ENCODE measurements at places on chromosomes 7 and 10. TPM values are rescaled to one million over a fixed set of nuclear protein-coding genes. Genes with fewer than 3 reads are reported as not detected.

GRCh38 chr7:133815611-133816210, 311.4 kb upstream of the LRGUK start:
- DNase-seq: no peak

DNA sequence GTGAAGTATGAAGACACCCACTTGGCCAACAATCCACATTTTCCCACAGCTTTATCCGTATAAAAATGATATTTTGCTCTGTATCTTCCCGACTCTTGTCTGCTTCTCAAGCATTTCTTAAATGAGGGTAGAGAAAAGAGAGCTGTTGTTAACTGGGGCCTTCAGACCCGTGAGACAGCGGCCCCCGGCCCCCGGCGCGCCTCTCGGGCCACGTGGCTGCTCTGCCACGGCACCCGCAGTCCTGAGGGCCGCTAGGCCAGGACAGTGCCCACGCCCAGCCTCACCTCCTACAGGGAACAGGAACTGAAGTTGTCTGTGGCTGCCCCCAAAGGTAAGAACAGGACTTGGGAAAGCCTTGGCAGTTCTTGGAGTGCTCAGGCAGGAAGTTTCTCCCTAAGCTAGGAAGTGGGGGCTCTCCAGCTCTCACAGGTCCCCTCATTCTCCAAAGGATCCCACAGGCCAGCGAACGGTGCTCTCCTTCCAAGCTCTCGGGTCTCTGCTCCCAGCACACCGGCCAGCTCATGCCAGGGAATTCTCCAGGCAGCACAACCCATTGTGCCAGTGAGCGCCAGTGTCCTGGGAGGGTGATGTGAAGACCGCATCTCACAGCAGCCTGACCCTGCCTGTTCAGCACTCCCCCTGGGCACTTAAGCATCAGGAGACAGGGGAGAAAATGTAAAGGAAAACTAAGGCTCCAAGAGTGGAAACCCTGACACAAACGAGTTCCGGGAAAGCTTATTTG, 230.3 kb upstream of the PFKP start:
- no peak for DNase-seq

DNA sequence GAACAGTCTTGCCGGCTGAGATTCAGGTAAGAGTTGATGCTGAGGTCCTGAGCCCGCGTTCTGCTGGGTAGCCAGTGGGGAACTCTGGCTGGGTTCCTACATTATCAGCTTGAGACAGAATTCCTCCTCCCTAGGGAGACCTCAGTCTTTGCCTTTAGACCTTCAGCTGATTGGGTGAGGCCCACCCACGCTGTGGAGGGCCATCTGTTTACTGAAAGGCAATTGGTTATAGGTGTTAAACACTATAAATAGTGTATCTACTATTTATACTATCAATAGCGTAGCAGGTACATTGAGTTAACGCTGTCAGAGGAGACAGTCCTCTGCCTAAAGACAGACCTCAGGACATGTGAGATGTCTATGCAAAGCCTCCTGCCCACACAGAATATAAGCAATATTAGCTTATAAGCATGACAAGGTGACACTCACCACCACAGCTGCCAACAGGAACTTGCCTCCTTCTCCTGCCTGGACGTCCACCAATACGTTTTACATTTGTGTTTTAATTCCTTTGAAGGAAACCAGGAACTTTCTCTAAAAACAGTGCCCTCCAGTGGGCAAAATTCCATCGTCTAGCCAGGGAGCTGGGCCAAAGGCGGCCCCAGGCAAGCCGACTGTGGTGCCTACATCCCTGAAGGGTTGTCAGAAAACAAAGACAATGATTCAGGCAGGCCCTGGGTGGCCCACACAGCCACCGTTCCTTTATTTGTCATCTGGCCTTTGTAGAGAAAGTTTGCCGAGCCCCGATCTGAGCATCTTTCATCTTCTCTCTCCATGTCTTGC, 58.8 kb downstream of the INSIG1 start:
- DNase-seq: no peak

DNA sequence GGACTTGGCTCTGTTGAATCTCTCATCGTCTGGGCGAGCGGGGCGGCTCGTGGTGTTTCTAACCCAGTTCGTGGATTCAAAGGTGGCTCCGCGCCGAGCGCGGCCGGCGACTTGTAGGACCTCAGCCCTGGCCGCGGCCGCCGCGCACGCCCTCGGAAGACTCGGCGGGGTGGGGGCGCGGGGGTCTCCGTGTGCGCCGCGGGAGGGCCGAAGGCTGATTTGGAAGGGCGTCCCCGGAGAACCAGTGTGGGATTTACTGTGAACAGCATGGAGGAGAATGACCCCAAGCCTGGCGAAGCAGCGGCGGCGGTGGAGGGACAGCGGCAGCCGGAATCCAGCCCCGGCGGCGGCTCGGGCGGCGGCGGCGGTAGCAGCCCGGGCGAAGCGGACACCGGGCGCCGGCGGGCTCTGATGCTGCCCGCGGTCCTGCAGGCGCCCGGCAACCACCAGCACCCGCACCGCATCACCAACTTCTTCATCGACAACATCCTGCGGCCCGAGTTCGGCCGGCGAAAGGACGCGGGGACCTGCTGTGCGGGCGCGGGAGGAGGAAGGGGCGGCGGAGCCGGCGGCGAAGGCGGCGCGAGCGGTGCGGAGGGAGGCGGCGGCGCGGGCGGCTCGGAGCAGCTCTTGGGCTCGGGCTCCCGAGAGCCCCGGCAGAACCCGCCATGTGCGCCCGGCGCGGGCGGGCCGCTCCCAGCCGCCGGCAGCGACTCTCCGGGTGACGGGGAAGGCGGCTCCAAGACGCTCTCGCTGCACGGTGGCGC, at the start of gene EN2:
EN2 (plus strand) TSS at position 19 of the 767 bp plus-strand sequence; CDS start at position 268, 249 bp downstream.
- no peak for DNase-seq

- no peak for DNase-seq
These were observed 23.7 kb downstream of the ATAD1 start for GRCh38 chr10:87794285-87794684.

- DNase-seq: no peak
These were observed 263.8 kb upstream of the ZNF32 start for GRCh38 chr10:43912469-43912868.

GRCh38 chr7:23662124-23662983, 17.6 kb upstream of the FAM221A start:
- DNase-seq: no peak

DNA sequence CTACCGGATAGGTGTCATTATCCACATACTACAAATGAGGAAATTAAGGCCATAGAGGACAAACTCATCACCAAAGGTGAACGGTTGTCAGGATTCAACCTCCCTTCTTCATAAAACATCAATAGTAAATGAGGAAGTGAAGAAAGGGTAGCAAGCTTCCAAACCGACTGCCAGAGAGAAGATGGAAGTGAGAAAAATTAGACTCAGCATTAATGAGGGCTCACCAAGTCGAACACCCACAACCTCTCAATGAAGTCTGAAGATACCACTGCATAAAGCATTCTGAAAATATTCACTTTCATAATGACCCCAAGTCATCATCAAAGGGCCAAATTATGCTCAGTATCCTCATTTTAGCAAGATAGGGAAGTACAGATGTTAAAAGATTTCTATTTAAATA, 29.6 kb downstream of the ABCB4 start:
- DNase-seq: no peak

DNA sequence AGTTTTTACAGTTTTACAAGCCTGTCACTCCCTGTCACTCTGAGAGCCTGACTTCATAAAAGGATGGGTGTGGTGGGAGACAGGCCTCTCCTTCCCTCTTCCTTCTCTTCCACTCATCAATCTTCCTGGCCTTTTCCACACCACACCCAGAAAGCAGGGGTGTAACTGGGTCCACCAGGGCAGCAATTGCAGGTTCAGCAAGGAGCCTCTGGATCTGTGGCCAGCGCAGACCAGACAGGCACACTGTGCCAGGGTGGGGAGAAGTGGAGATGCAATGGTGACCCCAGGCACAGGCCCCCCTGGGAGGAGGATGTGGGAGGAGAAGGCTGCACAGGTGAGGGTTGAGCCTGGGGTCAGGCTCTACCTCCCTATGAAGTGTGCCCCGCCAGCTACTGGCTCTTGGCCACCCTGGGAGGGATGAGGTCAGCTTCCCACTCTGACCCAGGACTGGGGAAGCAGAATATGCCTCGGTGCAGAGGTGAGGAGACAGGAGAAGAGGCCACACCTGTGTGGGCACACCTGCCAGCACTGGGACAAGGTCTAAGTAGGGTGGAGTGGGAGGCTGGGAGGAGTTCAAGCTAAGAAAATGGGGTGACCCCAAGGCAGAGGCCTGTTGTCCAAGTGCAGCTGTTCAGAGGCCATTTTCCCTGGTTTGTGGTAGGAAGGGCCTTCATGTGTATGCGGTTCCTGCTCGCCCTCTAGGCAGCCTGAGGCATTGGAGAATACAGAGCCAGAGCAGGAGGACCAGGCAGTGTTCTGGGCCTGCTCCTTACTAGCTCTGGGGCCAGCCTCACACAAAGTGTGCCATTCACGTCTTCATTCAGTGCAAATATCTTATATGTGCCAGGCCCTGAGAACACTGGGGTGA, 20.2 kb upstream of the TMEM72 start:
- DNase-seq: no peak

GRCh38 chr7:84654273-84654672, 459.7 kb upstream of the SEMA3A start:
- DNase-seq: no peak

DNA sequence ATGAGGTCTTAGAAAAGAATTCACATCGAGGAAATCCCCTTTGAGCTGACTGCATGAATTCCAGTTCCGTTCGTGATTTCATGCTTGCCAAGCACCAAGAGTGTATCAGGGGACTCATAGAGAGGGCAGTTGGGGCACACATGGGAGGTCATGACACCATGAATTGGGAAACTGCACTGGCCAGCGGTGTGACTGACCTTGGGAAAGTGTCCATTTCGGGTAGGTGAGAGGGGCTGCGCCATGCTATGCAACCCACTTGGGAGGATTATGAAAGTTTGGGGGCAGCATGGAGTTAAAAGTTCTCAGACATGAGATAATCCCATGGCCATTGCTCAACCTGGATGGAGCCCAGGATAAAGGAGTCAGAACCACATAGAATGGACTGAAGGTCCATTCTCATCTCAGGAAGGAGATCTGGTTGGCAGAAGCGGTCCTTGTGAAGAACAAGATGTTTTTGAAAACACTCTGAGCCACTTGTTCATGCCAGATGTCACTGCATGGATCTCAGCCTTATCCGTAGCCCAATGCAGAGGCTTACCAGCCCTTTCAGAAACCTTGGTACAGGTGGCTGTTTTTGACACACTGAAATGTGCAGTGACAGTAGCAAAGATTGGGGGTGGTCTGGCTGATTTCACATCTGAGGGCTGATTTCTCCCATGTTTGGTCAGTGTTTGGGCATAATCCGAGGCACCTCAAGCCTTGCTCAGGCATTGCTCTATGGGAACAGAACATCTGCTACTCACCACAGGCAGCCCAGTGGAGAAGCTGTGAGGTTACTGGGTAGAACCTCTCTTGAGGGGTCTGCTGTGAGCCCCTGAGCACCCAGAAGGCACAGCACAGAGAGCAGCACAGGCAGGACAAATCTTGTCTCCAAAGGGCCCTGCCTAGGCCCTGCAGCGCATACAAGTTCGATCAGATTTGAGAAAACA, 252.3 kb downstream of the CXCL12 start:
- no peak for DNase-seq

GRCh38 chr7:85191383-85191782, 4.5 kb upstream of the SEMA3D start:
- DNase-seq: no peak

GRCh38 chr10:102917314-102917961, 656 bp upstream of the CNNM2 start:
- no peak for DNase-seq

Gene SAP25
- total RNA-seq: not detected

Gene MRLN
- not detected for total RNA-seq

Gene CYP3A5
- total RNA-seq: 0.75 TPM

Gene AGAP9
- 7.1 TPM for total RNA-seq

Gene VSIR
- 8.6 TPM for total RNA-seq

Gene GNAT3
- not detected for total RNA-seq

Gene MSANTD7
- total RNA-seq: 13.2 TPM

Gene NEUROG3
- total RNA-seq: not detected
